ENCODE measurements at places on chromosomes 5 and 9.

DNA sequence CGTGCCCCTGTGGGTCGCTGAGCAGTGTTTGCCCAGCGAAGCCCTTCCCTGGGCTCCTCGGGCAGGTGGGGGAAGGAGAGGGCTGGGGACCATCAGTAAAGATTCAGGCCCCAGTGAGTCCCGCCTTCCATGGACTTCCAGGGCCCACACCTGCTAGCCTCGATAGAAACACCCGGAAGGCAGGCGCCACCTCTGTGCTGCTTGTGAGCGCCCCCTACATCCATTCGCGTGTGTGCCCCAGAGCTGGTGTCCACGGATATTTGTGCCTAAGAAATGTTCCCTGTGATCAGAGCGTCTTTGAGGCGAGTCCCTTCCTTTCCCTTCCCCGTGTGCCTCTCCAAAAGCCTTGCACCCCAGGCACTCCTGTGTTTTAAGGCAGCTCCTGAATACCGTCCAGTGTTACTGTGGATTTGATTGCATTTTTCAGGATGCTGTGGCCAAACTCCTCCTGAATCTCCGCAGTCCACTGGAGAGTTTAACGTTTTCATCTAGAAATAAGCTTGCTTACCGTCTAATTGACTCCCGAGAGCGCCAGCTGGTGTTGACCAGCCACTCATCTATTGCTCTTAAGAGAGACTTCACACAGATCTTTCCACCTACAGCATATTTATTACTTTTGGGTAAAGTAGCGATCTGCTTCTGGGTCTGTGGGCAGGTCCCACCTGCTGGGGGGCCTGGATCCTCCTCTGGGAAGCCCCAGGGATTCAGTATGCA is 101.4 kb downstream of the COL5A1 start:
- DNase-seq = no peak

DNA sequence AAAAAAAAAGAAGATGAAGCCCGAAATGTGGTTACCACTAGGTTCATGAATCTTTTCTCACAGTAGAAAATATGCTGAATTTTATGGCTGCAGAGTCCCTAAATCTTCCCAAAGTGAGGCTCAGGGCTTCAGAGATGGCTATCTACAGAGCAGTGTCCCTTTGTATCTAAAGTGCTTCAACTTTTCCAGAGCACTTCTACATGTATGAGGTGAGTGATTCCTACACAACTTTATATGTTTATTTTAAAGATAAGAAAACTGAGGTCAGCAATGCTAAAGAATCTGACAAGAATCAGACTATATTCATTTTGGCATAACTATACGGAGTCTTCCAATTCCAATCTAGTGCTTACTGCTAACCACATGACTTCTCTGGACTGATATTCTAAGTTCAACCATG is 53.2 kb downstream of the MRPS27 start:
- DNase-seq = no peak

DNA sequence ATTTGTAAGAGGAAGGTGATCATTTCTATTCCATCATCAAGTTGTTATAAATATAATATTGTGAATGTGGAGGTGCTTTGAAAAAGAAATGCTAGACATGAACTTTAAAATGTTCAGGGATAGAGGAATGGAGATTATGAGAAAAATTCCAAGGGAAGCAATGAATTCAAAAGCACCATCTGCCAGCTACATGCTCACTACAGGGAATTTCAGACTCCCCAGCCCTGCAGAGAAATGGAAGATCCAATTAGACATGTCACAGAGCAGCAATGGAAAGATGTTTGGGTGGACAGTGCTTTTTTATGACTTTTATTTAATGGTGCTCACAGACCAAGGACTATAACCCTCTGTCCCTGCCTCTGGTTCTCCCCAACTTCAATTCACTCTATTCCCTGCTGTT is 209.7 kb downstream of the ESM1 start:
- DNase-seq = no peak

GRCh38 chr9:84671586-84672521 is 2.3 kb downstream of the NTRK2 start:
- no peak for DNase-seq

DNA sequence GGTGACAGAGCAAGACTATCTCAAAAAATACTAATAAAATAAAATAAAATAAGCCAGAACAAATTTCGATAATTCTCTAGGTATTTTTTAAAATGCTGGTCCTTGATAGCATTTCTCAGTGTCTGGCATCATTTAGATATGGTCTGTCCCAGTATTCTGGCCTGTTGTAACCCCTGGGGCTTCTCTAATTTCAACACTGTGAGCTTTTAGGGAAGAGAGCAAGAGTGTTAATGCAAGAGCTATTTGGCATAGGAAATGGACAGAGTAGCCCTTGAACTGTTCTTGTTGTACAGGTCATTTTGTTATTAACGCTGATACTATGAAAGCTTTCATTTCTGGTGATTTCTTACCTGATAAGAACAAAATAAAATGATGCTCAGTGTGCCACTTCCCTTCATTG is 112.2 kb upstream of the ZNF608 start:
- DNase-seq = no peak

- no peak for DNase-seq
Observed at GRCh38 chr9:6714176-6714575, 43.6 kb upstream of the KDM4C start.

DNA sequence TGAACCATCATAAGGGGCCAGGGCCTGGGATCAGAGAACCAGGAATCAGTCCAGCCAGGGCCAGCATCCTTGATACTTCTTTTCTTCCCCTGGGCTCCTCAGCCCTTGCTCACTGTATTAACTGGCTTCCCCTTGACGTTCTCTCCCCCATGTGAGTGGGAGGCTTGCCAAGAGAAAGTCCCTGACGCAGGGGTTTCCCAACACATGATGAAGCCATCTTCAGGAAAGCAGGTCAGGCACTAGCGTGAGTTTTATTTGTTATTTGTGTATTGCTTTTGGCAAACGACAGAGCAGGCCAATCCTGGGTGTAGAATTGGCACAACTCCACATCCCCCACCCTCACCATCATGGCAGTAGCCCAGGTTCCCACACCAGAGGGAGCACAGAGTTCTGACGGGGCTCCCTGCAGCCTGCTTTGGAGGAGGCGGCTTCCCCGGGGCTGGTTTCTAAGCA is 165.5 kb upstream of the NFIL3 start:
- no peak for DNase-seq

DNA sequence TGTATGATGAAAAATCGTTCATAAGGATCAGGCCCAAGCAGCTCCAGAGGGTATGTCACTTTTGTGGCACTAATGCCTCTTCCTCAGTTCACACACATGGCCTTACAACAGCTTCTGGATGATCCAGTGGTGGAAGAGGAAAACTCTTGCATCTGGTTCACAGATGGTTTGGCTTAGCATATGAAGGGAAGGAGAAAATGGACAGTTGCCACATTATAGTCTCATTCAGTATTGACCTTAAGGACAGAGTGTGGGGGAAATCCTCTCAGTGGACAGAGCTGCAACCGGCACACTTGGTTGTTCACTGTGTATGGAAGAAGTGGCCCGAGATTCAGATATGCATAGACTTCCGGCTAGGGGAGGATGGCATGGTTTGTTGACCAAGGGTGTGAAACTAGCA is 22.8 kb downstream of the C9orf57 start:
- DNase-seq = no peak

- no peak for DNase-seq
Observed at GRCh38 chr9:129923589-129923988, 88.3 kb downstream of the USP20 start.

DNA sequence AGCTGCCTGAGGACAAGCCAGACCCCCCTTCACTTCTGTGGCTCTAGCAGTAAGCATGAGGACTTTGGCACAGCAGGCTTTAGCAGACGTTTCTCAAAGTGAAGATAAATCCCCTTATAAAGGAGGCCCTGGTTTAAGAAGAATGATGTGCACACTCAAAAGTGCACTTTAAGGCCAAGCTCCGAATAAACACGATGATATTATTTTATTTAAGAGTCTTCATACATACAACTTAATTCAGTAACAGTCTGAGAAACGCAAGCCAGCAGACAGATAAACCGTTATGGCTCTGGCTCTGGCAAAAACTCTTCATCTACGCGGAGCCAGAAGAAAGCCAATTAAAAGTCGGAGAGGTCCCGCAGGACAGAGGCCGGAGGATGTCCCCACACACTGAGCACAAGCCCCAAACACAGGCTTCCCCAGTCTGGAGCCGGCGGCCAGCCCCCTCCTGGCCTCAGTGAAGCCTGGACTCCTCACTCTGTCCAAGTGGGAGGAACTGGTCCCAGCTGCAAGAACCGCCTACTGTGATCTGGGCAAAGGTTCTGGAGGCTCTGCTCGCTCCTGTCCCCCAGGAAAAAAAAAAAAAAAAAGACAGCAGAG is 44.6 kb downstream of the ADAMTS2 start:
- DNase-seq = no peak

DNA sequence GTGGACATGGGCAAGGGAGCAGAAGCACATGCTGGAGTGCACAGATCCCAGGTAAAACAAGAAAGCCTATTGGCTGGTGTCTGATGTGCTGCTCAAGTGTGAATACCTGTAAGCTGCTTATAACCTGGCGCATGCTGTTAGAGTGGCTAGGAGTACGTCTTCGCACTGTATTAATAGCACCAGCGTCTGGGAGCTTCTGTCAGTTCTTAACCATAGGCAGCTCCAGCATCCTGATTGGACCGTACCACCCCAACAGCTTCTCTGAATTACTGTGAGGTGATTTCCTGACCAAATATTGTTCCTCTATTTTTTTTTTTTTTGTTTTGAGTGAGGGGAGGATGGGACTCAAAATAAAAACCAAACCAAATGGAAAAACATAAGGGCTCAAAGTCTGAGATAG is 987.6 kb downstream of the PTPRD start:
- no peak for DNase-seq

- DNase-seq = no peak
Observed at GRCh38 chr9:6247266-6247665, 31.7 kb downstream of the IL33 start.

DNA sequence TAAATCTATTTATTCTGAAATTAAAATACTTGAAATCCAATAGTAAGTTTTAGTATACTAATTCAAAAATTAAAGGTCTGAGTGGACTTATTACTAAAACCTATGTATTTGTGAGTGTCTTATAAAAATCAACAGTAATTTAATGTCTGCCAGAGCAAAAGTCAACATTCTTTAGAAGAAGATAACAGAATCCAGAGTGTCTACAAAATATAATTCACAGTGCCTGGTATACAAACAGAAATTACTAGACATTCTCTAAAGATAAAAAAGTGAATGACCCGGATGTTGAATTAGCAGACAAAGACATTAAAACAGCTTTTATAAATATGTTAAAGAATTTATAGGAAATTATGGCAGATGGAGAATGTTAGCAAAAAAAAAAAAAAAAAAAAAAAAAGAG is 22.4 kb upstream of the IRX4 start:
- no peak for DNase-seq

DNA sequence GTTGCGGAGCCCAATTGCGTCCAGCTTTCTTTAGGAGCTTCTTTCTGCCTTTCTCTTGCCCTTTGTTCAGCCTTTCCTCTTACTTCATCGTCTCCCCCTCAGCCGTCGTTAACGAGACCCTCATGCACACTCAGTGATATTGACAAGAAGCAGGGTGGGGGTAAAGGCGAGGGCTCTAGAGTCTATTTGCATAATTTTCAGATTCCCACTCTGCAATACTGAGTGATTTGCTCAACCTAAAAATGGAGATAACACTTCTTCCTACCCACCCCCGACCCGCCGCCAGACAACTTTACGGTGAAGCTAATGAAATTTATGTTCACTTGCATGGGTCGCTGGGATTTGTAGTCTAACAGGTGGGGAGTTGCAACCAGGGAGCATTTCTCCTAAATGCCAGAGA is 1.3 kb upstream of the TBC1D2 start:
- peak; percentile 58 for DNase-seq

DNA sequence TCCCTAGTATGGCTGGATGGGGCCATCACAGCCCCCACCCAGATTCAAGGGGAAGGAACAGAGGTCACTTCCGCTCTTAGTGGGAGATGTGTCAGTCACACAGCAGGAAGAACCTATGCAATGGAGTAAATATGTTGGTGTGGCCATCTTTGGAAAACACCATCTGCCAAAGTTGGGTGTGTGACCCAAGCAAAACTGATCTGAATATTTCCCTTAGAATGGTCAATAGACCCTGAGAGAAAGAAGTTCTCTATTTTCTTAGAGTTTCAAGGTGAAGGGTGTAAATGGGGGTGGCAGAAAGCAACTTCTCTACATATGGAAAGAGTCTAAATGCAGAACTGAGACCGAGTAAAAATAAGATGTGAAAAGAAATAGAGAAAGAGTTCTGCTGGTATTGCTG is 212.7 kb downstream of the ESM1 start:
- no peak for DNase-seq
